ENCODE measurements at places on chromosomes 3 and 15. TPM values are rescaled to one million over a fixed set of nuclear protein-coding genes. Genes with fewer than 3 reads are reported as not detected.

The CYFIP1 gene
- total RNA-seq, result 102 TPM

The RASSF1 gene
- total RNA-seq, result 15.1 TPM

The EXOG gene
- total RNA-seq, result 13.6 TPM

The CDAN1 gene
- 8.7 TPM for total RNA-seq

The C15orf39 gene
- total RNA-seq, result 18.9 TPM

The C3orf22 gene
- total RNA-seq, result not detected

The TMEM158 gene
- total RNA-seq, result 1.9 TPM

The ACVR2B gene
- 3.6 TPM for total RNA-seq

The FGF7 gene
- total RNA-seq, result 0.98 TPM

The GOLGA8T gene
- not detected for total RNA-seq

The CFAP100 gene
- not detected for total RNA-seq

The GOLGA8M gene
- not detected for total RNA-seq

The VIPR1 gene
- total RNA-seq, result 0.96 TPM

The DPPA2 gene
- total RNA-seq, result not detected

The IQCF5 gene
- not detected for total RNA-seq

The USP50 gene
- total RNA-seq, result not detected

The THAP10 gene
- total RNA-seq, result 2.8 TPM

The CYP1A1 gene
- 10.5 TPM for total RNA-seq

The SLC26A6 gene
- total RNA-seq, result 20.4 TPM

The CSTA gene
- not detected for total RNA-seq

The PLS1 gene
- 1.3 TPM for total RNA-seq

The SLC22A14 gene
- 0.10 TPM for total RNA-seq

The LYZL4 gene
- total RNA-seq, result not detected

The SEC62 gene
- 35.0 TPM for total RNA-seq

The SLC24A5 gene
- total RNA-seq, result not detected

The MLF1 gene
- 7.5 TPM for total RNA-seq

The ROPN1 gene
- not detected for total RNA-seq
